ENCODE measurements at places on chromosomes 5 and 9.

- DNase-seq = no peak
Measured at GRCh38 chr5:88666761-88667495, 216.1 kb downstream of the MEF2C start.

GRCh38 chr9:127444283-127444920, 6.8 kb downstream of the RPL12 start:
- DNase-seq = no peak

GRCh38 chr5:168365581-168366081, 74.2 kb downstream of the WWC1 start:
- no peak for DNase-seq

- no peak for DNase-seq
Measured at GRCh38 chr9:89690334-89690912, 85.6 kb downstream of the GADD45G start.

DNA sequence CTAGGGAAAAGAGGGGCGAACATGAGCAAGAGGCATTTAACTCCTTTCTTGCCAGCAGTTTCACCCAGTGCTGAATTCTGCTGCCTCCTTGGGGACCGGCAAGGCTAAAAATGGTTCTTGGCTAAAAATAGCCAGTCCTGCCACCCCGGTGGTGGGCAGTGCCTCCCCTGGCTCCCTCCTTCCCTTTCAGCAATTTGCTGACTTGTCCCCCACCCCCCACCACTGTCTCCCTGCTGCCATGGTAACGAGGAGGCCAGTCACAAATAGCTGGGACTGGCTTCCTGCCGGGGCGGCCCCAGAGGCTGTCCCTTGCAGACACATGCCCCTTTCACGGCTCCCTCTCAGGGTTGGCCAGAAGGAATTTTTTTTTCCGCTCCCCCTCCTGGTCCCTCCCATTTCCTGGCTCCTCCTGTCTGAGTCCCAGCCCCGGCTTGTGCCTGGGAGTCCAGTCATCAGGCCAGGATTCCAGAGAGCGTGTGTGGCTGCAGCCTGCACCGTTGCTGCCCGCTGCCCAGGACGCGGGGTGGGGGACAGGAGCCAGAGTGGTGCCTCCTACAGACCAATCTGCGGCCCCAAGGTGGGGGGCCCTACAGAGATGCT, 130.3 kb downstream of the RGS3 start:
- no peak for DNase-seq

GRCh38 chr9:13529321-13530104, 250.0 kb upstream of the MPDZ start:
- DNase-seq = no peak

DNA sequence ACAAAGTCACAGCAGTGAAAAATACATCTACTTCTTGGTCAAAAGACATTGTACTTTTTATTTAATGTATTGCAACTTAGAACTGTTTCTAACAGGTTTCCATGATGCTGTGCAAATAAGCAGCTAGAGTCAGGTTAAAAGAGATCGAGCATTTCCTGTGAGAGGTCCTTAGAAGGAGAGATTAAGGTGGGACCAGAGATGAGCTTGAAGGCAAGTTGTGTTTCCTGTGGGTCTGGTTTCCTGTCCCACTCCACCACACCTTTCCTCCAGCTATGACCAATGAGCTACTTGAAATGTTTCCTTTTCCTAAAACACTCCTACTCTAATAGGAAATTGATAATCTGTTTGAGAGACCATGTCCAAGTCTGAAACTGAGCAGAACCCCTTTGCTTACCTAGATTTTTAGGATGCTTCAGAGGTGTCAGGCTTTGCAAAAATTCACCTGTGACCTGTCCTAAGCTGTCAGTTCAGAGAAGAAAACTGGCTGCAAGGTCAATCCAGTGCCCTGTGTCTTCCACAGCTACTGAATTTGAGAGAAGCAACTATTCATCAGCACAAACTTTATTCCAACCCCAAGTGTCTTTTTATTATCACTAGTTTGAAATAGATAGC, 13.1 kb upstream of the RLN1 start:
- DNase-seq = no peak

DNA sequence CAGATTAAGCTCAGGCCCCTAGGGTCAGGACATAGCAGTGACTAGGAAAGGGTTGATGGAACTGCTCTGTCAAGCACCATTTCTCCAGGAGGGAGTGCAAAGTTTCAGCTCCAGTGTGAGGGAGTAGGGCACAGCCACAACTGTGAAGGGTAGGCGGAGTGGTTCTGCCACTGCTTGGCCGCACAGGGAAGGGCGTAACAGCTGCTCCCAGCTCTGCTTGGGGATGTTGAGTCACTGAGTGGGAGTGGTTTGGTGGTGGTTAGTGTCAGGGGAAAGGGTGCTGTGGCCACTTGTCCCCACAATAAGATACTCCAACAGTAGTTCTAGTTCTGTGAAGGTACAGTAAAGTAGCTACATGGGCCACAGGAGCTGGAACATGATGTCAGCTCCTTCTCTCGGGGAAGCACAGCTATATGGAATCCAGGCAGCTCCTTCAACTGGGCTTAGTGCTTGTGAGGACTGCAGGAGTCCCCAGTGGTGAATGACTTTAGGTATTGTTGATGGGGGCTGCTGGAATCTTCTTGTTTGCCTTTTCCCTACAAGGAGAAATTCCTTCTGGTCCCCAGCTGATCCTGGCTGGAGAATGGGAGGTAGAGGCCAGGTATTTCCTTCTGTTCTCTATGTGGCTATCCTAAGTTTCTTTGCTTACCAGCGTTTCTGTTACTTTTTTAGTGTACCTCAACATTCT, 314.5 kb downstream of the SPATA31D1 start:
- no peak for DNase-seq

GRCh38 chr9:93170571-93170970, 13.4 kb upstream of the WNK2 start:
- no peak for DNase-seq

DNA sequence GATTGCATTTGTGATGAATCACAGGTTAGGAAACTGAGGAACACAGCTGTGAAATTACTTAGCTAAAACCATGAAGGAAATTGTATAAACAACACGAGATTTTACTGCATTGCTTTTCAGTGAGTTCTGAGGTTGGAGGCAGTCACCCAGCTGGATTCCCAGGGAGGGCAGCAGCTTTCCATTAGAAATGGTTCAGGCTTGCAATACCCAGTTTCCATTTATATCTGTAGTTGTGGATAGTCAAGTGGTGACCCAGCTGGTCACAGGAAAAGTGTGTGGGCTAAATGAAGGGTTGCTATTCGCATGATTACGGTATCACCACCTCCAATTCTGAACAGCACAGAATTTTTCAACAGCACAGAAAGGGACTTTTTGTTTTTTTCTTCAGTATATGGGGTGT, 34.3 kb upstream of the SPATA31D4 start:
- no peak for DNase-seq
